ENCODE measurements at places on chromosomes 2 and 18.
A peak's percentile ranks its signal among the peaks of the same experiment; 100 is the strongest.

GRCh38 chr2:111535404-111535803, 348.6 kb downstream of the ANAPC1 start:
- peak; percentile 66 for DNase-seq

GRCh38 chr18:38940863-38941531, 1375.4 kb upstream of the CELF4 start:
- DNase-seq, result peak; percentile 78

- peak; percentile 26 for DNase-seq
These were observed 71.8 kb downstream of the RAPH1 start for GRCh38 chr2:203463266-203463678.

DNA sequence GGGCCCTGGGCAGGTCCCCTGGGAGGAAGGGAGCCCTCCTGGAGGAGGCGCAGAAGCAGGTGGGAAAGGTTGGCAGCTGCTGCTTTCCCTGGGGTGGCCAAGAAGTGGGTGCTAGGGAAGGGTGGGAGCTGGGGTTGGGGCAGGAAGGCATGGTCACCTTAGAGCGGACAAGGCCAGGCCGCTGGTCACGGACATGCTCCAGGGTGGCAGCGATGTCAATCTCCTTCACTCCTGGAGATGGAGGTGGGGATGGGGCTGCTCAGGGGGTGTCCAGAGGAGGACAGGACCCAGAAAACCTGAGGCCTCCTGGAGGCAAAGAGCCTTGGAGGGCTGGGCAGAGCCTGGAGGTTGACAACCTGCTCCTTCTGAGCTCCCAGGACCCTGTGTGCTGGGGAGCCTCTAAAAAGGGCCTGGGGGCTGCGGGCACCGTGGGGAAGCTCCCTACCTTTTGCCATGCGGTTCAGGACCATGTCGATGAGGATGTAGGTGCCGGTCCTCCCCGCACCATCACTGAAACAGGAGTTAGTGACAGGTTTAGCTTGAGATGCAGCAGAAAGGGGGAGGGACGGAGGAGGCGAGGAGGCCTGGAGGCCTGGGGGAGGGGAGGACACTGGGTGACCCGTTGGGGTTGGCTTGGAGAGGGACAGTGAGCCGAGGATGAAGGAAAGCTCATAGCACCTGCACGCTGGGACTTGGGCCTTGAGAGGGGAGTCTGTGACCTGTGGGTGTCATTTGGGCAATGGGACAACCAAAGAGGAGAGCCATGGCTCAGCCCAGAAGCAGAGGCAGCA, 11.4 kb downstream of the DNAJB2 start:
- no peak for DNase-seq

GRCh38 chr2:62265106-62265505, 69.2 kb downstream of the B3GNT2 start:
- no peak for DNase-seq

DNA sequence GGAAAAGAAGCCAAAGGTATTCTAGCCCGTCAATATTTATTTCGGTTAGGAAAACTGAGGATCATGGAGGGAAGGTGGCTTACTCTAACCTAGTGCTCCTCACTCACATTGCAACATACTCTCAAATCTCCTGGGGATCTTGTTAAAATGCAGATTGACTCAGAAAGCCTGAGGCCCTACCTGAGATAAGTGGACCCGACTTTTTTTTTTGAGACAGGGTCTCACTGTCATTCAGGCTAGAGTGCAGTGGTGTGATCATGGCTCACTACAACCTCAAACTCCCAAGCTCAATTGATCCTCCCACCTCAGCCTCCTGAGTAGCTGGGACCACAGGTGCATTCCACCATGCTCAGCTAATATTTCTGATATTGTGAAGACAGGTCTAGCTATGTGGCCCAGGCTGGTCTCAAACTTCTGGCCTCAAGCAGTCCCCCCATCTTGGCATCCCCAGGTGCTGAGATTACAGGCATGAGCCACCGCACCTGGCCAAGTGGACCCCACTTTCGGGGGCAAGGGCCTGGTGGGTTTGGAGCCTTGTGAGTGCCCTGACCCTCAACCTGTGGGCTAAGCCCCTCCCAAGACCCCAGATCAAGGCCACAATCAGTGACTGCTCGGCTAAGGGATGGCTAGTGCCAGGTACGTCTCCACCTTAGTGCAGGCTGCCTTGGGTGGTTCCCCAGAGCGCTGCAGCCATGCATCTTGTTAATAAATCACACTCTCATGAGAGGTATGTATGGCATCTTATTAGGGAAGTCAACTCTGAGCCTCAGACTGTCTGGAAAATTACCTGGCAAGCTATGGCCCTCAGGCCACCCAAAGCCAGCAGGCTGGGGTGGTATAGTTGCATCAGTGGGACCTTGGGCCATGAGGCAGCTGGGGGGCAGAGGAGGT, 1.1 kb upstream of the NEURL3 start:
- no peak for DNase-seq

GRCh38 chr18:22682720-22683119, 250.4 kb upstream of the RBBP8 start:
- DNase-seq, result no peak

DNA sequence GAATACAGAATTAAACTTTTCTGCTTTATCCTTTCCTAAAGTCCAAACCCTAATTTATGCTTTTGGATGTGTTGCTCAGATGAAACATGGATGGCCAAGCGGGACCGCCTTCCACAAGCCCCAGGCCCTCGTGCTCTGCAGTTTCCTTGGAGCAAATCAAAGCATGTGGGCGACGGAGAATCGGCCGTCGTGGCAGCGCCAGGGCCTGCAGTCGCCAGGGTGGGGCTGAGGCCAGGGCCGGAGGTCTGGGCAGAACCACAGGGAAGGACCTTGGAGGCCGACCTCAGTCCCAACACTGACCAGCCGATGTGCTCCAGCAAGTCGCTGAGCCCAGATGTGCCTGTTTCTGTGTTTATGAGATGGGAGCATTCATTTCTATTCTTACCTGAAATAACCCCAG, 108.1 kb downstream of the MBP start:
- DNase-seq, result no peak

- no peak for DNase-seq
These were observed 123.1 kb downstream of the RTTN start for GRCh38 chr18:70082430-70082829.

GRCh38 chr2:172234716-172235691, 132.3 kb upstream of the DLX2 start:
- DNase-seq, result no peak

DNA sequence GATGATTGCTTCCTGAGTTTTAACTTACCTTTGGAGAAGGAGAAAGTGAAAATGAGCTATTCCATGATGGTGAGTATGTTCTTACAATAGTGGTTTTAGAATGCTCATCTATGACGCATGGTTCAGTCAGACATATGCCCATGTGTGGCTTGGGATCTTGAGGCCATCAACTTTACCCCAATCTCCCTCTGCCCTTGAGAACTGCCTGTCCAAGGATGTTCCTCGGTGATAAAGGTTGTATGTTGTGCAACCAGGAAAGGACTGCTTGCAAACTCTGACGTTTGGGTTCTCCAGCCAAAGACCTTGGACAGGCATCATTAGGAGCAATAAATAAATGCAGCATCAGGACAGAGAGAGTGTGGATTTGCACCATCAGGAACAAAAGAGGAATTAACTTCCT, 165.0 kb downstream of the ZEB2 start:
- no peak for DNase-seq

DNA sequence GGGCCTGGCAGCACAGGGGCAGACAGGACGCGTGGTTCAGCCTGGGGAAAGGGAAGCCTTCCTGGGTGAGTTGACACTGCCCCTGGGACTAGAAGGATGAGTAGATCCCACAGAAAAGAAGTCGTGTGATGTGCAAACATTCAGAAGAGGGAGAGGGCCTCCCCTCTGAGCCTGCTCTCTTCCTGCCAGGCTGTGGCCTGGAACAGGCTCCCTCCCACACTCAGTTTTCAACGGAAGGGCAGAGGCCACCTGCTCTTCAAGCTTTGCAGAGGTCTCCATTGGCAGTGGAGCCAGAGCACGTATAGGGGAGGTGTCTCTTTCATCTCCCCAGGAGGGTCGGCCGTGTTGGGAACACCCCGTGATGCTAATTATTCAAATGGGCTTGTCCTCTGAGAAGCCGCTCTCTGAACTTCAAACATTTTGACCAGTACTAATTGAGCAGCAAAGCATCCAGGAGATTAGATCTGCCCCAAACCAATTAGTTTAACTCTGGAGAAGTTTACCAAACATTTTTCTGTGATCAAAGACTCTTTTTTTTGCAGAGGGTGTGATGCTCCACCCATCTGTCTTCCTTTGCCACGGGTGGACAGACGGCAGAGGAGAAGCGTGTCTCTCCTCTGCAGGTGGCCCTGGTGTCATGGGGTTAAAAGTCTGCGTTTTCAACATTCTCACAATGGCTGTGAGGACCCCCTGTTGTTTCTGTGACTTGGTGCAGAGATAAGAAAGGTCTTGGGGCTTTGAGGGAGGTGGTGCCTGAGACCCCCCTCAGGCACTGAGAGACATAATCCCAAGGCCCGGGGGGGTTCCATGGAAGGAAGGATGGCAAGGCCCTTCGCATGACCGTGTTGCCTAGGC, 29.5 kb upstream of the ODC1 start:
- DNase-seq, result no peak

- DNase-seq, result no peak
These were observed 62.1 kb downstream of the DPP4 start for GRCh38 chr2:162011706-162012564.

- DNase-seq, result no peak
These were observed 1.4 kb upstream of the POLR1B start for GRCh38 chr2:112540906-112541305.

DNA sequence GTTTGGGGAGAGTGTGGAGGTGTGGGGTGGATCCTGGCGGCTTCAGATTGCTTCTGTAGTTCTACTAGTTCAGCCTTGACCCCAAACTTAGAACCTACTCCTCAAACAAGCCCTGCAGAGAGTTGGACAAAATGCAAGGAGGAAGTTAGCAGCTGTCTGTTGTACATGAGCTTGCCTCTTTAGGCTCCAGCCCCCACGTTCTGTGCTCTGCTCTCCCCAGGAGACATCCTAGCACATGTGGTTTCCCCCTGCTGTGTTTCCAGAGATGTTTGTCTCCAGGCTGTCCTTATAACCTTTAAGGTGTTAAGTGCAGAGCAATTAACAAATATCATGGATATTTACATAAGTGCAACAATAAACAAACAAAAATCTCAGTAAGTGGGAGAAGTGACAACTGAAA, 111.1 kb downstream of the ACOXL start:
- no peak for DNase-seq

DNA sequence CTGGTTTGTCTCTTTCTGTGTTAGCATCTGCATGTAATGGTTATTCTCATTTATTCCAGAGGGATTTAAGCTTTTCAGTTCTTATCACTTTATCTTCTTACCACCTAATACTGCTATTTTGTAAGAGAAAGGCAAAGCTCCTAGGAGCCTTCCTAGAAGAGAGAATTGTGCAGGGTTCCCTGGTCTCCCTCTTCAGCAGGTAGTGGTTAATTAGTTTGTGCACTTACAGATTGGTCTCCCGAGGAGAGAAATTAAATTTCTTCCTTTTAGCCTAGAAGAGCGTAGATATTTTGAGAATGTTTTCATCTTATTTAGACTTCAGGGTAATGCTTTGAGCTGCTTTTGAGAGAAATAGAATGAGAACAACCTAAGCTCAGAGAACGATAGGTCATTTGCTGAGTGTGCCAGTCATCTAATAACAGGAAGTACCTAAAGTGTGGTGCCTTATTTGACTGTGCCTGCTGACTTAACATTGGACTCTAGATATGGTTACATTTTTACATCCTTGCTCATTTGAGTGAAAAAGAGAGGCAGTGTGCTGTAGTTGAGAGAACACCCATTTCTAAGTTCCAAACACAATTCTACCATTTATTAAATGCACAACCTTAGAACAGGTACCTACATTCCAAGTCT, 651.4 kb downstream of the STK39 start:
- DNase-seq, result no peak
